H9 (cell line): ENCODE measurements at places on chromosomes 4 and X.
A peak's percentile ranks its signal among the peaks of the same experiment; 100 is the strongest.

DNA sequence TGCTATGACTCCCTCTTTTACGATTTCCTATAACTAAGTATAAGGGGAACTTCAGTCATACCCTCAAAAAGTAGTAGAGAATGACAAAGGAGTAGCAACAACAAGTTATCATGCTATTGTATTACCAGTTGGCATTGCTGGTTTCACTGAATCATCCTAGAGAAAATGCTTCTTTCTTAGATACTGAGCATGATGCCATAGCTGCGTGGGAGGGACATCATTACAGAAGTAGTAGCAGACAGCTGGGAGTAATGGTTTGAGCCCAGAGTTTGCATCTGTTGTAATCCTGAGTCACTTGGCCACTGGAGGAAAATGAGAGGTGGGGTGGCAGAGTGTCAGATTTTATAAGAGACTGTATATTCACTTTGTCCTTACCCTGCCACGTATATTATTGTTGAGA, 38.6 kb downstream of the MTMR1 start:
- no peak for DNase-seq

DNA sequence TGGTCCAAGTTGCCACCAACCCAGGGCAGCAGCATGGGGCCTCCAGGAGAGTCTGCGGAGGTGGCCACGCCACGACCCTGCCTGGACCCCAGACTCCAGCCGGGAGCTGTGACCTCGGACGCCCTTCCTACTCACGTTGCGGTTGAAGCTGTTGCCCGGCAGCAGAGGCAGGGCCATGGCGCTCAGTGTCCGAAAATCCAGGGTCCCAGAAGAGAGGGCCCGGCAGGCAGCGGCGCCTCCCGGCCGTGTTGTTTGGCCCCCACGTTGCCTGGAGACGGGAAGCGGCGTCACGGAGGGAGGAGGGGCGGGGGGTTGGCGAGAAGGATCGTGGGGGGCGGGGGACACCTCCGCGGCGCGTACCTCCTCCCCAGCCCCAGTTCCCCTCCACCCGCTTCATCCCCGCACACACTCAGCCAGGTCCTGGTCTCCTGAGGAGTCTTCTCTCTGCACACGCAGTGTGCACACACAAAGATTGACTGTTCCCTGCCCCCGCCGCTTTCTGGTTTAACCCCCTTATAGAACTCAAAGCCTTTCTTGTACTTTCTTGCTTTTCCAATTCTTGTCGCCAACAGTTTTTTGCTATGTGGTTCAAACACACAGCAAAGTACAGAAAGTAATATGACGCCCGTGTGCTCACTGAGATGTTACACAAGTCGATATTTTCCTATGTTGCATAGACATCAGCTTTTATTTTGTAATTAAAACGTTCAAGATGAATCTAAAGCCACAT, at the start of gene EFHC2:
Gene EFHC2 (minus strand): TSS at position 261 of the 730 bp plus-strand sequence. CDS start 84 bp downstream, at position 177.
- DNase-seq = peak; percentile 38

- no peak for DNase-seq
These were observed 100.0 kb downstream of the ADAMTS3 start for GRCh38 chr4:72468904-72469502.

GRCh38 chr4:40130401-40131036, 66.3 kb upstream of the RHOH start:
- no peak for DNase-seq

DNA sequence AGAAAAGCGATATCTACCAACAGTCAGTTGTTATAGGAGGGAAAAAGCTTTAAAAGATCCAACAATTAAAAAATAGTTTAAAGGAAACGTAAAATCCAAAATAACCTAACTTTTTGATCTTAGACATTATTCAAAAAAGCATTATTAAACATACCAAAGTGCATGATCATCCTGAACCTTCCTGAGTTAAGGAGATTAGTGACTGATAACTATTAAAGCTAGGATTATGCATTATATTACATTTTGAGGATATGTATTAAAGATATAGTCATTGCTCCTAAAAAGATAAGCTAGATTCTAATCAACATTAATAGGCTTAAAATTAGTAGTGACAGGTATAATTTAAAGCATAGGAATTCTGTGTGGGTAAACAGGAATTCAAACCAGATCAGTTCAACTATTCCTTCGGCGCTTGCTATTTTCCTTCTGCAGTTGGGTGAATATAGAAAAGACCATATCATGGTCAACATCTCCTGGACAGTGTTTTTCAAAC, 139.6 kb downstream of the ADAMTS3 start:
- no peak for DNase-seq

DNA sequence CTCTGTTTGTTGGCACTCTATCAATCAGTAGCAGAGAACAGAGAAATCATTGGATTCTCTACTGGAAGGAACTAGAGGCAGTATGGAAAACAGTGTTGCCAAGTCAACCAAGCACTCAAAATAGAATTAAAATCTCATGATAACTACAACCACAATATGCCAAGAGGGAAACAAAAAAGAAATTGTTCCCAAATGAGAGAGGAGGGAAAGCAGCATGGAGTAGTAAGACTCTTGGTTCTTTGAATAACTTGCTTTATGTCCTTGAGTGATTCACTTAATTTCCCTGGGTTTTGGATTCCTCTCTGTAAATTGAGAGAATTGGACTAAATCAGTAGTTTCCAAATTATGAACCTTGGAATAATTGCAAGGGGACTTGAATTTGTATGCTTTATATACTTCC, 285.5 kb upstream of the ANKRD50 start:
- DNase-seq = no peak

DNA sequence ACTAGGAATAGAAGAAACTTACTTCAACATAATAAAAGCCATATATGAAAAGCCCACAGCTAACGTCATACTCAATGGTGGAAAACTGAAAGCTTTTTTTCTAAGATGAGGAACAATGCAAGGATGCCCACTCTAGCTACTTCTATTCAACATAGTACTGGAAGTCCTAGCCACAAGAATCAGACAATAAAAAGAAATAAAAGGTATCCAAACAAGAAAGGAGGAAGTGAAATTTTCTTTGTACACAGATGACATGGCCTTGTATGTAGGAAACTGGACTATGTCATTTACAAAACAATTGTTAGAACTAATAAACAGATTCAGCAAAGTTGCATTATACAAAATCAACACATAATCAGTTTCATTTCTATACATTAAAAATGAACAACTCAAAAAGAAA, 25.5 kb upstream of the NXT2 start:
- DNase-seq = no peak

- no peak for DNase-seq
These were observed 106.4 kb downstream of the TMEM131L start for GRCh38 chr4:153572609-153573008.

GRCh38 chr4:149796381-149796780, 19.3 kb downstream of the IQCM start:
- no peak for DNase-seq

- DNase-seq = no peak
These were observed 297.5 kb downstream of the STPG2 start for GRCh38 chr4:97845758-97846157.

DNA sequence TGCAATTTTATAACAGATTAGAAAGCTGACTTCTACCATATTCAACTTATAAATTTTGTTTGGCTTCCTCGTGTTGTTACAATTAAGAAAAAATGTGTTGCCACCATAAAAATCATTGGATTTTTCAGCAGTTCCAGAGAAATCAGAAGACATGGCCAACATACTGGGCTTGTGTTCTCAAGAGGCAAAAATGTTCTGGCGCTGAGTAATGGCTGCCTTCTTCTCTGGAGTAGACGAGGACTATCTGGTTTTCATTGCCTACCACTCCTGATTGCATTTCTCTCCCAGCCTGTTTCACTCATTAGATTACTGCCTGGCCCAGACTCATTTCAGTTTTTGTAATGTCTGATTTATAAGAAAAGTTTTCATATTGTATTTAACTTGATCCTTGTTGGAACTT, 122.3 kb downstream of the ARHGAP10 start:
- no peak for DNase-seq

GRCh38 chr4:101813604-101814003, 23.1 kb downstream of the BANK1 start:
- no peak for DNase-seq

- no peak for DNase-seq
These were observed 44.8 kb downstream of the TSPAN5 start for GRCh38 chr4:98613453-98614075.

DNA sequence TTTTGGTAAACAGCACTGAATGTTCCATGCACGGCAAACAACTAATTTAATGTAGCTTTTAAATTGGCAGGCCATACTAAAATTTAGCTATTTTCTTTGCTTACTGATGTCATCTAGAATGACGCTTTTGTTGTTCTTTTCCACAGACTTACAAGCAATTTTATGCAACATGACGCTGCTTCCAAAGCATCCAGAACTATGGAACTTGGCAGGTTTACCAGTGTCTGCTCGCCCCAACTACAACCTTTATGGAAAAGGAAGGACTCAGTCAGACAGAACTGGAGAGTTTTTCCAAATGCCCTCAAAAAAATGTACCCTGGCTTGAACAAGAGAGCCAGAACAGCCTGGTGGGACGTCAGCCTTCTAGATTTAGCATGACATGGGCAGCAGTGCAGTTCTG, 58.7 kb downstream of the ANOS1 start:
- no peak for DNase-seq

- DNase-seq = no peak
These were observed 69.4 kb downstream of the EFHC2 start for GRCh38 chrX:44274096-44274495.

DNA sequence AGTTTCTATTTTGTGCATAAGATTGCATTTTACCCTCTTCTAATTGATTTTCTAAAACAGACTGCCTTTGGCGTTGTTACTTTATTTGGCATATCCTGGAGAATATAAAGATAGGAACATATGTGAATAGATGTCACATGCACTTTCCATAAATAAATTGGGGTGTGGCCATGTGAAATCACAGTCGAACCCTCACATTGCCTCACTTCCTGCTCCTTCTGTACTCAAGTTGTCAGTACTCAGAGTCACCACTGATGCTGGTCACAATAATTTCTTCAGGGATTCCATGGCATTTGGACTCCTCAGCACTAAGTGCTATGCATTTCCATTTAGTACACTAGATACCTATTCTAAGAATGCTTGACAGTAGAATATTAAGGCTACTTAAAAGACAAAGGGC, 1.4 kb upstream of the EMCN start:
- DNase-seq = no peak

DNA sequence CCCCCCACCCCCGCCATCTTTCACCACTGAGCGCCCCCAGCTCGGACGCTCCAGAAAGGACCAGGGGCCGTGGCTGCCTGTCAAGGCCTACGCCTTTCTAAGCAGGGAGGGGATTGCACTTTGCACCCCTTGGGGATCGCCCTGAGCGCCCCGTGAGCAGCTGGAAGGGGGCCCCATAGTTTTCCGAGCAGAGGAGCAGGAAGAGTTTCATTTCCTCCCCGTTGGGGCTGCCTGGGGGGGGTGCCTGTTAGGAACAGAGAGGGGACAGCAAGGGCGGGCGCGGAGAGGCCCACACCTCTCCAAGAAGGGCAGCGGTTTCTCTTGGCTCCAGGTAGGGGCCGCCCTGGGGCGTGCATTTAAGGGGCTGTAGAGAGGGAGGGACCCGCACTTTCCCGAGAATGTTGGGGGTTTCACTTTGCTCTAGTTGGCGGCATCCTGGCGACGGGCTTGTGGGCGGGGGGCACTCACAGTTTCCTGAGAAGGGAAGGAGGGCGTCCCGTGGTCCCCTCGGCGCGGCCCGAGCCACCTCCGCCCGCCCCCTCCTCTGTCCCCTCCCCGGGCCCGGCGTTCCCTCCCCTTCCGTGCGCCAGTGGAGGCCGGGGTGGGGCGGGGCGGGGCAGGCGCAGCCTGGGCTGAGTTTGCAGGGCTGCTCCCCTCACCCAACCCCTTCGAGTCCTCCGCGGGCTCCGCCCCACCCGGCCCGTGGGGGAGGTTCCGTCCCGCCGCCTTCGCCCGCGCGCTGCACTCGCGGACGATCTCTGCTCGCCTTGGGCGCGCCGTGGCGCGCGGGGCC, 82.3 kb upstream of the CD99 start:
- peak; percentile 84 for DNase-seq

GRCh38 chr4:126071346-126072333, 756.9 kb downstream of the FAT4 start:
- DNase-seq = no peak

DNA sequence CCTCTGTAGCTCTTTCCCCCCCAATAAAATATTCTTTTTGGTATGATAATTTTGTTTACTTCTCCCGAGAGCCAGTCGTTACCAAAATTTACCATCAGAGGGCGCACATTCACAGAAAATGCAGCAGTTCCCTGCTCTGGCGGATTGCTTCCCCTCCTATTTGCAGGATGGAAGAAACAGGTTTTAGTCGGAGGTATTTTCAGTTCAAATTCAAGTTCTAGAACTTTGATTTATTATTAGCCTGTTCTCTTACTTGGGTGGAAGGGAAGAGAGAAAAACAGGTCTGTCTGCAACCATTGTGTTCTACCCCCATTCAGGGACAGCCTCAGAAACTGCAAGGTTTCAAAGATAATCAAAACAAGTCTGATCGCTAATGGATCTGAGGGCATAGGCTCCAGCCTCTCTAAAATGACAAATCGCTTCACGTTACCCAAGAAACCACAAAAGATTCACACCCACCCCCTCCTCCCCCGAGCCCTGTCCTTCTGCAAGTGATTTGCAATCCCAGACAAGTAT, 263.8 kb upstream of the RPS6KA3 start:
- peak; percentile 48 for DNase-seq

DNA sequence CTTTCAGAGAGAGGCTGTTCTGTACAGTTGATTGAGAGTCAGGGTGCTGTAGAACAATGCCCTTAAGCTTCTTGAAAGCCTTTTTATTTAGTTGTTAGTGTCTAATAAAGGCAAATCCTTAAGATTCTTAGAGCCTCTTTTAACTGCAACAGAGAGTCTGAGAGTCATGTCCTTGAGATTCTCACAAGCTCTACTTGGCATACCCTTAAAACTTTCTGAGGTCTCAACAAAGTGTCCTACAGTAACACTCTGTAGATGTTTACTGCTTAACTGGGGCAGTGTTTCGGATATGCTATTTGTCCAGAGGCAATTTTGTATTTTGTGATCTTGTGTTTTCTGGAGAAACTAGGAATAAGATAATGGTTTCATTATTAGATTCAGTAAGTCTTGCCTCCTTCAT, 209.7 kb downstream of the ARHGAP24 start:
- no peak for DNase-seq

DNA sequence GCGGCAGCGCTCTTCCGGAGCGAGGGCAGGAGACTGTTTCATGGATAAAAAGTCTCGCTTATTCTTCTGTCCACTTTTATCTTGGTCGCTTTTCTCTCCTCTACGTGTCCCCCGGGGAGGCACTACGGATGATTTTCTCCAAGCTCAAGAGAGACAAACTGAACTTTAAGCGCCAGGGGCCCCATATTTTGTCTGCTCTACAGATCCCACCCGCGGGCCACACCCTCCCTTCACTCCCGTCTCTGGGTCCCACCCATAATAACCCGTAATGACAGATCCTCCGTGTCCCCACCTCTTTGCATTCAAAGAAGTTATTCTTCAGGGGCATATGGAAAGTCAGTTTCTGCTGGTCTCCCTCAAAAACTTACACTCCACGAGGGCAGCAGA, at the start of gene CORIN:
Gene CORIN (minus strand): TSS at position 160 of the 387 bp plus-strand sequence. CDS start 118 bp downstream, at position 42.
- no peak for DNase-seq

DNA sequence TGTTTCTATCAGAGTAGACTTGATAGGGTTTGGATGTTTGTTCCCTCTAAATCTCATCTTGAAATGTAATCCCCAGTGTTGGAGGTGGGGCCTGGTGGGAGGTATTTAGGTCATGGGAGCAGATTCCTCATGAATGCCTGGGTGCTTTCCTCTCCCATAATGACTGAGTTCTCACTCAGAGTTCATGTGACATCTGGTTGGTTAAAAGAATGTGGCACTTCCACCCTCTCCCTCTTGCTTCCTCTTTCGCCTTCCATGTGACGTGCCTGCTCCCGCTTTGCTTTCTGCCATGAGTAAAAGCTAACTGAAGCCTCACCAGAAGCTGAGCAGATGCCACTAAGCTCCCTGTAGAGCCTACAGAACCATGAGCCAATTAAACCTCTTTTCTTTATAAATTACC, 47.3 kb upstream of the SRPX start:
- no peak for DNase-seq

- no peak for DNase-seq
These were observed 16.2 kb upstream of the FHL1 start for GRCh38 chrX:136130931-136131833.
